ENCODE measurements at places on chromosomes 11 and 22.

GRCh38 chr22:40040927-40041326, 46.2 kb downstream of the FAM83F start:
- no peak for DNase-seq

- DNase-seq: no peak
Observed at GRCh38 chr11:17516551-17517150, 27.6 kb downstream of the USH1C start.

GRCh38 chr11:119684361-119685110, 44.5 kb downstream of the NECTIN1 start:
- no peak for DNase-seq

GRCh38 chr11:41284354-41284753, 175.1 kb downstream of the LRRC4C start:
- DNase-seq: no peak

DNA sequence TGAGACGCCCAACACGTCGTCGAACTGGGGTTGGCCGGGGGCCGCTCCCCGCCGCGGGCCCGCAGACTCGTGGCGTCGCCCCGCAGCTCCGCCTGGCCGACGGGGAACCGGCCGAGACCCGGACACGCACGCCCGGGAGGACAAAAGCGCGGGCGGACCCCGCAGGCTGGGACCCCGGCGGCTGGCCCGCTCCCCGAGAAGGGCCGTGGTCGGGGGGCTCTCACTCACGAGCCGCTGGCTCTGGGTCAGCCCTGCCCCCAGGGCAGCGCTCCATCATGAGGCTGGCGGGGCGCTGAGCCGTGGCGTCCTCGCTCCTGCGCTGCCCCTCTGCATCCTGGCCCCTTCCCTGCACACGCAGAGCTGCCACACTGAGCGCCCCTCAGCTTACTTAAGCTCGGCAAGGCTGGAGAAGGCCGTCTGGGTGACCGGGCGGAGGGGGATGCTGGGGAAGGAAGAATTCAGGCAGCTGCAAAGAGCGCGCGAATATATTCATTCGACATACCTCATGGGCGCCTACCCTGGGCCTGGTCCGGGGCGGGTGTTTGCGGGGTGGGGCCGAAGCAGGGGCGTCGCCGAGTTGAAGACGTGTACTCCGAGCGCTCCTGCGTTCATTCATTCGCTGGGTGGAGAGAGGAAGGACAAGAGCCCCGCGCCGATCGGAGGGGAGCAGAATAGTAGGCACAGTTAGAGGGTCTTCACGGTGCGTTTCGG, 579 bp upstream of the CYB5R2 start:
- no peak for DNase-seq

- DNase-seq: no peak
Observed at GRCh38 chr11:116101902-116102301, 597.7 kb upstream of the CADM1 start.

DNA sequence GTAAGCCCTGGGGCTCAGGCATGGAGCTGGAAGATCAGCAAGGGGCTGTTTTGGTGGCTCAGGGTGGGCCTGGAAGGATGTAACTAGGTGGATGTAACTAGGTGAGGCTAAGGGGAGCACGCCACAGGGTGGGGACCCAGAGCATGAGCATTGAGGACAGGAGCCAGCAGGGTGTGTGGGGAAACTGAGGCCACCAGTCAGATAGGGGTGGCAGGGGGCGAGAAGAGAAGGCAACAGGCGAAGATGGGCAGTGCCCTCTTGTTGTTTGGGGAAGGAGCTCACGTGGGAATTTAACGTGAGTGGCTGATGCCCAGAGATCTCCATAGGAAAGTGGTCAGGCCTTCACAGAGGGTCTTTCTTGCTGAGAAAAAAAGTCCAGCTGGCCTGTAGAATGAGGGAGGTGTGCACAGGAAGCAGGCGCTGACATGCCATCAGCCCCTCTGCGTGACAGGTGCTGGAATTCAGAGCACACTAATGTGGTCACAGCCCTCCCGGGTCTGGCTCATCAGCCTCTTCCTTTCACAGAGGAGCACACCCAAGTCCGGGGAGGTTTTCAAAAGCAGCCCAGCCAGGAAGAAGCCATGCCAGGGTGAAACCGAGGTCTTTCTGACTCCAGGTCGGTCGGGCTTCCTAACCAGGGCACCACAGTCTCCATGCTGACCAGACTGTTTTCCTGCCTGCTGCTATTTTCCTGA, 54.6 kb upstream of the PAX6 start:
- no peak for DNase-seq

- no peak for DNase-seq
Observed at GRCh38 chr11:41988951-41989572, 529.6 kb upstream of the LRRC4C start.

DNA sequence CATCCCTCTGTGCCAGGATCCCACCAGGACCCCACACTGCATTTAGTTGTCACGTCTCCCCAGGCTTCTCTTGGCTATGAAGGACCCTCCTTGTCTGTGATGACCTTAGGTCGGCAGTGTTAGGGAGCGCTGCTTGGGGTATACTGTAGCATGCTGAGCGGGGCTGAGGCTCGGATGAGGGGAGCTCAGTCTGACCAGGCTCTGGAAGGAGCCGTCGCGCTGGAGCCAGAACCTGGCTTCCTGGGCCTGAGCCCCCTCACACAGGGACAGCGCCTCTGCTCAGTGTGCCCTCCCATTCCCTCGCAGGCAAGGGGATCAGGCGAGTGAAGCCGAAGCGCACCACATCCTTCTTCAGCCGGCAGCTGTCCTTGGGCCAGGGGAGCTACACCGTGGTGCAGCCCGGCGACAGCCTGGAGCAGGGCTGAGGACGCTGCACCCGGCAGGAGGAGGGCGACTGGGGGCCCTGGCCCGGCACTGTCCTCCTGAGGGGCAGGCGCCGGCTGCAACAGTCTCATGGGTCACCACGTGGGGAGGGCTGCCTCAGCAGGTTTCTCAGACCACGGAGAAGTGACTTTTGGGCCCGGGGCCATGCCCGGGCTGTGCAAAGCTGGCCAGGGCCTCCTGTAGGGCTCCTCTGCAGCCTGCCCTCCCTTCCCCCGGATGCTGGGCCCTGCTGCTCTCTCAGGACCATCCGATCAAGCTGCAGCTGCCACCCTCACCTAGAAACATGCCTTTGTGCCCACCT, 11.5 kb upstream of the NEAT1 start:
- no peak for DNase-seq

GRCh38 chr11:3808861-3809623, 682 bp downstream of the PGAP2 start:
- DNase-seq: no peak

- no peak for DNase-seq
Observed at GRCh38 chr22:37994049-37994448, 9.7 kb upstream of the SOX10 start.

DNA sequence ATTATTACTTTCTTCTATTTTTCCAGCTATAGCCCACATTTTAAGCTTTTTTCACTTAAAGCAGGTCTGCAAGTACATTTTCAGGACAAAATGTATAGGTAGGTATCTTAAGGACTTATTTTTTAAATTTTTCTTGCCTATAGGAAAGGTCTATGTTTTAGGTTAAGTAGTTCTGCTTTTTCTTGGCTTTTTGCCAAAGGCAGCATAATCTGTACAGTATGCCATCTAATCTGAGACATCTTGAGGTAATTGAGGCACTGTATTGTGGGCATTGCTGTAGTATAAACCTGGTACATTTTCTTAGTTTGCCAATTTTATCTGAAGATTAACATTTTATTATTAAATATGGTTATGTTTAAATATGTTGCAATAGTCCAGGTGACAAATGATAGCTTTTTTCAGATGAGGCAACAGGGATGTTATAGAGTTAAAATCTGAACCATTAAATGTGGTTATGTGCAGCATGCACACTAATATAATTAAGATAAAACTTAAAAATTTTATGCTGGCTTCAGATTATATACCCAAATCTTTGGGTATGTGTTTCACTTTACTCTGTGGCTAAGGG, 42.9 kb downstream of the QSER1 start:
- no peak for DNase-seq

GRCh38 chr22:43228330-43228729, 41.4 kb upstream of the TTLL12 start:
- no peak for DNase-seq

GRCh38 chr11:130404727-130405126, 23.7 kb downstream of the ADAMTS8 start:
- DNase-seq: no peak

Data from activated CD8-positive, alpha-beta memory T cell treated with anti-CD3 and anti-CD28 coated beads for 48 hours (primary cell).